Activated naive CD4-positive, alpha-beta T cell treated with anti-CD3 and anti-CD28 coated beads, Interleukin-2, amount 50 U/mL, for 72 hours (primary cell): ENCODE measurements at places on chromosomes 7 and 10. TPM values are rescaled to one million over a fixed set of nuclear protein-coding genes. Genes with fewer than 3 reads are reported as not detected.

Gene PRSS1
- not detected for total RNA-seq

Gene ADCYAP1R1
- not detected for total RNA-seq

Gene SLC26A3
- total RNA-seq, result not detected

Gene FAM171A1
- 3.7 TPM for total RNA-seq

Gene ANKRD61
- 0.33 TPM for total RNA-seq

Gene OR2A5
- not detected for total RNA-seq

Gene ABCB1
- total RNA-seq, result 5.1 TPM

Gene BHLHA15
- not detected for total RNA-seq

Gene SPDYE11
- not detected for total RNA-seq

Gene SPDYE2B
- not detected for total RNA-seq

Gene SAMD9
- total RNA-seq, result 6.8 TPM
